ENCODE measurements at places on chromosomes 11 and 22.

DNA sequence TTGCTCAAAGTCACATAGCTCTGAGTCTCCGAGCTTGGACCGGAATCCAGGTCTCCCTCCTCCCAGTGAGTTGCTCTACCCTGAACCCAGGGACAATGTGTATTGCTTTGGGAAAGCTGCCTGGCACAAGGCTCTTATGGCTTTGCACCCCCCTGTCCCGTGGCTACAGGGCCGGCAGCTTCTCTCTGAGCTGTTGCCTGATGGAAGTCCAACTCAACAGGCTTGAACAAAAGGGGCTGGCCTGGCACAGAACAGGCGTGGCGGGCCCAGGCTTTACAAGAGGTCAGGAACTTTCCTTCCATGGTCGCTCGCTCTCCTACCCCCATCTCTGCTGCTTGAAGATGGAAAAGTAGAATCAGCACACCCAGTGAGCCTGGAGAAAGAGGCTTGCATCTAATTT is 34.3 kb downstream of the MYEOV start:
- DNase-seq: no peak

GRCh38 chr11:79396674-79397073 is 44.2 kb downstream of the TENM4 start:
- DNase-seq: no peak

DNA sequence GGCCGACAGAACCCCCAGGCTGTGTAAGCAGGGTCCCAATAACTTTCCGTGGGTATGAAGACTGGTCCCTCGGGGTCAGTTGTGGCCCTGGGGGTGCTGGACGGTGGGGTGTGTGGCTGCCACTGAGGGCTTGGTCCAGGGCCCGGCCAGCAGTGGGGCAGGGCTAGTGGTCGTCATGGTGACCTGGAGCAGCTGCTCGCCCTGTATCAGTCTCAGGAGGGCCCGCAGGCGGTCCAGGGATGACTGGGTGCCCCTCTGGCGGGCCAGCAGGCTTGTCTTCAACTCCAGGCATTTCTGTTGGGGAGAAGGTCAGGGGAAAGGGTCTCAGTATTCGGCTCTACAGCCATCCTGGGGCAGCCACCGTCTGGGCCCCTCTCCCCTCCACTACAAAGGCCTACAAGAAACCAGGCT is 126.8 kb downstream of the PHF21B start:
- DNase-seq: no peak

- no peak for DNase-seq
Measured at GRCh38 chr22:43633631-43634285, 178.3 kb downstream of the EFCAB6 start.

- no peak for DNase-seq
Measured at GRCh38 chr11:46342239-46342638, 5.0 kb upstream of the DGKZ start.

- DNase-seq: no peak
Measured at GRCh38 chr11:72127923-72128322, 7.6 kb upstream of the FOLR3 start.

Measured in type B pancreatic cell (in vitro differentiated cells).